ENCODE measurements at places on chromosomes 16 and 17.
A peak's percentile ranks its signal among the peaks of the same experiment; 100 is the strongest.

- H3K36me3 ChIP-seq: no peaks in the 10 kb centered on the region
- no peak overlapping the region for H3K4me3 ChIP-seq
- no peaks in the 10 kb centered on the region for H3K27me3 ChIP-seq
- H3K4me1 ChIP-seq: peaks cover 46% of the 10 kb centered on the region
- peak; percentile 85 for DNase-seq
- H3K27ac ChIP-seq: peak overlapping the region; percentile 23
These were observed 1.2 kb upstream of the HSF4 start for GRCh38 chr16:67163164-67163998.

- no peak for DNase-seq
- no peaks in the 10 kb centered on the region for H3K27me3 ChIP-seq
- H3K4me1 ChIP-seq: peaks cover 10% of the 10 kb centered on the region
- H3K36me3 ChIP-seq: no peaks in the 10 kb centered on the region
- H3K4me3 ChIP-seq: no peak overlapping the region
These were observed 344.3 kb downstream of the WWOX start for GRCh38 chr16:78443542-78444364.

DNA sequence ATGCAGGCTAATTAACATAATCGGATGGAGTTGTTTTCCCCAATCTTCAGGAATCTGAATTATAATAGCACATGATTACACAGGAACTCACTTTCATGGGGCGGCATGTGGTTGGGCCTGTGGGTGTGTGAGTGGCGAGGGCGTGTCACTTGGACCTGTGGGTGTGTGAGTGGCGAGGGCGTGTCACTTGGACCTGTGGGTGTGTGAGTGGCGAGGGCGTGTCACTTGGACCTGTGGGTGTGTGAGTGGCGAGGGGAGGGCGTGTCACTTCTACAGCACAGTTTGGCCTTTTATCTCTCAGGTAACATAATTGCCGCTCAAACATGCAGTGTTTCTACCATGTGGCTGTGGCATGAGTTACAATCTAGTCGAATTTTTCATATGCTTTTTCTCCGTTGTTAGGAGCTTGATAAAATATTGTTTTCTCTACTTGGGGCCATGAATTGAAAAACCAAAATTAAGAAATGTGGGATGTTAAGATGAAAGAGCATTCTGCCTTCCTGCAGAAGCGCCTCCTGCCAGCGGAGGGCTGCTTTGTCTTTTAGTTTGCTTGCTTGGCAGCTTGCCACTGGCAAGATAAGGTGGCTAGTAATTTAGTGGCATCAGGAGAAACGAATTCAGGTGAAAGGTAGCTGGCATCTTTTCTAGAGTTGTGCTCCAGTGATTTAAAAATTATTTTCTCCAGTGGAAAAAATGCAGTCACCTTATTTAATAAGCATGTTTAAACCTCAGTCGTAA, 36.2 kb downstream of the USP10 start:
- DNase-seq: peak; percentile 19
- H3K27ac ChIP-seq: no peak overlapping the region
- peaks cover 22% of the 10 kb centered on the region for H3K4me1 ChIP-seq
- H3K27me3 ChIP-seq: no peaks in the 10 kb centered on the region
- H3K4me3 ChIP-seq: no peak overlapping the region

DNA sequence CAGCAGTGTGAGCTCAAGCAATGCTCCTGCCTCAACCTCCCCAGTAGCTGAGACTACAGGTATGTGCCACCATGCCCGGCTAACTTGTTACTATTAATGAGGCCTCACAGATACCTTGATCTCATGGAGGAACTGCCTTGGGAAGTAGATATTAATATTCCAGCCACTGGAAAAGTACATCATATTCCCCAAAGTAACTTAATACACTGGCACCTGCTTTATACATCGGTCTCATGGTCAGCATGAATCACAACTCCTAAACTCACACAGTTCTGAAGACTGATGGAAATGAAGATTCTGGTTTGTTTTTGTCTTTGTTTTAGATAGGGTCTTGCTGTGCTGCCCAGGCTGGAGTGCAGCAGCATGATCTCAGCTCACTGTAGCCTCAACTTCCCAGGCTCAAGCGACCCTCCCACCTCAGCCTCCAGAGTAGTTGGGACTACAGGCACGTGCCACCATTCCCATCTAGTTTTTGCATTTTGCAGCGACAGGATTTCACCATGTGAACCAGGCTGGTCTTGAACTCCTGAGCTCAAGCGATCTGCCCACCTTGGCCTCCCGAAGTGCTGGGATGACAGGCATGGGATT, 28.2 kb downstream of the ADCY9 start:
- H3K36me3 ChIP-seq: no peaks in the 10 kb centered on the region
- H3K4me1 ChIP-seq: peaks cover 64% of the 10 kb centered on the region
- peak overlapping the region; percentile 54 for H3K27ac ChIP-seq
- H3K4me3 ChIP-seq: no peak overlapping the region

DNA sequence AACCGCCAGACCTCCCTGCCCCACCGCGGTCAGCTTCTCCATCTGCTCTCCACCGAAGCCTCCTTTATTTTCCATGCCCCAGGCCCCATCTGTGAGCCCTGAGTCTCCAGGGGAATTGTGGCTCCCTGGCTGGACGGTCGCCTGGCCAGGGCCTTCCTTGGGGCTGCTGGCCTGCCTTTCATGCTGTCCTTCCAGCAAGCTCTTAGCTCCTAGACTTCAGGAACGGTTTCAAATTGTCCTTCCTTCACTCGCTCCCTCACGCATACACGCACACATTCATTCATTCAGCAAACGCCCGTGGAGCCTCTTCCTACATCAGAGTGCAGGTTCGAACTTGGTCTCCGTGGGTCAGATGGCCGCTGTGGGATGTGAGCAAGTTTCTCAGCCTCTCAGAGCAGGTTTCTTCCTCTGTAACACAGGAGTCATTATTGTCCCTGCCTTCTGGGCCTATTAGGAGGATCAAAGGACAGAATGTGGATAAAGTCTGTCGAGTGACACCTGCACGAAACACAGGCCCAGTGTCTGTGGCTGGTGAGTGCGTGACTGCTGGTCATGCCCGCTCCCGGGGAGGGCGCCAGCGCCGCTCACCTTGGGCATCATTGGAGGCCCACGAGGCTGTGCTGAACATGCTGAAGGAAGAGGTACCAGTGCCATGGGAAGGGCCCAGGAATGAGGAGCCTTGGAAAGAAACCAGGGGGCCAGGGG, 18.7 kb upstream of the GSE1 start:
- H3K4me1 ChIP-seq: no peaks in the 10 kb centered on the region
- no peak for DNase-seq
- no peak overlapping the region for H3K27ac ChIP-seq
- no peaks in the 10 kb centered on the region for H3K27me3 ChIP-seq
- H3K36me3 ChIP-seq: no peaks in the 10 kb centered on the region

DNA sequence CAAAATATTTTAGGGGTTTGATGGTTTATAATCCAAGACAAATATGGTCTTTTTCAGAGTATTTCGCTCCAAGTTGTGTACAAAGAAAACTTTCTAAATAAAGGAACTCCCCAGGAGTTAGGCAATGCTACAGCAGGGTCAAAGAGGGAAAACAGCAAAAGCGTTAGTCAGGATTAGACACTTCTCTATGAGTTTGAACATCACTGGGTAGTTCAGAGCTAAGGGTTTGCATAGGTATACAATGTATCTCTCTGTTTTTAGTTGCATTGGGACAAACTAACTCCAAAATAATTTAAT, 34.8 kb downstream of the FAM20A start:
- H3K27me3 ChIP-seq: no peaks in the 10 kb centered on the region
- DNase-seq: no peak
- no peaks in the 10 kb centered on the region for H3K36me3 ChIP-seq
- no peak overlapping the region for H3K27ac ChIP-seq

GRCh38 chr17:58985367-58985766, 121.3 kb downstream of the TRIM37 start:
- H3K4me1 ChIP-seq: no peaks in the 10 kb centered on the region
- H3K4me3 ChIP-seq: no peak overlapping the region
- H3K27me3 ChIP-seq: no peaks in the 10 kb centered on the region
- no peak for DNase-seq
- H3K27ac ChIP-seq: no peak overlapping the region
- H3K36me3 ChIP-seq: no peaks in the 10 kb centered on the region

- no peaks in the 10 kb centered on the region for H3K36me3 ChIP-seq
- no peak overlapping the region for H3K4me3 ChIP-seq
- DNase-seq: no peak
- no peaks in the 10 kb centered on the region for H3K27me3 ChIP-seq
- H3K27ac ChIP-seq: peak overlapping the region; percentile 42
These were observed 1.3 kb downstream of the TTYH2 start for GRCh38 chr17:74214484-74215341.

DNA sequence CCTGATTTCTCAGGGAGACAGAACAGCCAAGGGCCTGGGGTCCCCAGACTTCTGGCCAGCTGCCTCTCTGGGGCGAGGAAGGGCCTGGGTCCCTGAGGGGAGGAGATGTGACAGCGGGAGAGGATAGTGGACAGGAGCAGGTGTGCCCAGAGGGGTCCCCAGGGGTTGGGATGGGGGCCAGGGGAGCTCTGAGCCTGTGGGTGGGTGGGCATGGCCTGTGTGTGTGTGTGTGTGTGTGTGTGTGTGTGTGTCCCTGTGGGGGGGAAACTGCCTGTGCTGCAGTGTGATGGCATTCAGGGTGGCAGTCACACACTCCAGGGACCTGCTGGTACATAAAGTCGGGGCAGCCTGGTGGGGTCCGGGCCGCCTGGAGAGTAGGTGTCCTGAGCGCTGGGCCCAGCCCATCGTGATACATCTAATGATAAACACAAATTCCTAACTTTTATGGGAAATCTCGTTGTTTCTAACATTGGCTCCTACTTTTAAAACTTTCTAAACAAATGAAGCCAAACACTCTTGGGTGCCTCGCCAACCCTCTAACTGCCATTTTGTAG, 1.4 kb downstream of the ITGB4 start:
- H3K27ac ChIP-seq: no peak overlapping the region
- H3K36me3 ChIP-seq: no peaks in the 10 kb centered on the region
- no peak for DNase-seq
- H3K4me1 ChIP-seq: peaks cover 11% of the 10 kb centered on the region
- H3K27me3 ChIP-seq: no peaks in the 10 kb centered on the region

DNA sequence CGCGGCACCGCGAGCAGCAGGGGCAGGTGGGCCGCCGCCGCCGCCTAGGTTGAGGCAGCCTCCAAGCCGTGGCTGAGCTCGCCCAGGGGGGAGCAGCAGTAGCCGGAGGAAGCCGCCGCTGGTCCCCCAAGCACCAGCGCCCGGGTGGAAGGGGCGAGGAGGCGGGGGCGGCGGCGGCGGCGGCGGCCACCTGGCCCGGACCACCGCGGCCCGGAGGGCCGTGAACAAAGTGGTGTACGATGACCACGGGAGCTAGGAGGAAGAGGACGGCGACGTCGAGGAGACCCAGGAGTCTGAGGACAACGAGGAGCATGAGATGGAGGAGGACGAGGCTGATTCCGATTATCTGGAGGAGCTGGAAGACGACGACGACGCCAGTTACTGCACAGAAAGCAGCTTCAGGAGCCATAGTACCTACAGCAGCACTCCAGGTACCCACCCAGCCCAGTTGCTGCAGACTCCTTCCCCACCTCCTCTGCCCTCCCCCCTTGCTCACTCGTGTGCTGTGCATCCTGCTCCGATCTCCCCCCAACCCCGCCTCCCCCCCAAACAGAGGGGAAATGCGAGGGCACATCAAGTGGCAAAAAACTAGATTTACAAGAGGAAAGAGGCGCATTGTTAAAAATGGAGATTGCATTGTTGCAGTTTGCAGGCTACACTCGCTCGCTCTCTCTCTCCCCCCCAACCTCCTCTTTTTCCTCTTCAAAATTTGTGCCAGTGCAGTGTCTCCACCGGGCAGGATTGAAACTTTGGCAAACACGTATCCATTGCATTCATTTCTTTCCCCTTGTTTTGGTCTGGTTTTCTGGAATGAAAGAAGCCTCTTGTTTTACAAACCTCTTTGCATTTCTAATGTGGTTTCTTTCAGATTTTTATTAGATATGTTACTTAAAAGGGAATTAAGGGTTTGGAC, 41.8 kb upstream of the AMZ2 start:
- H3K27me3 ChIP-seq: no peaks in the 10 kb centered on the region
- peak overlapping the region; percentile 74 for H3K27ac ChIP-seq
- peak; percentile 40 for DNase-seq

GRCh38 chr17:79339321-79339720, 264.7 kb downstream of the ENGASE start:
- peaks cover 10% of the 10 kb centered on the region for H3K4me1 ChIP-seq
- no peak overlapping the region for H3K4me3 ChIP-seq
- H3K27ac ChIP-seq: no peak overlapping the region
- H3K36me3 ChIP-seq: no peaks in the 10 kb centered on the region

GRCh38 chr16:57775661-57776469, 26.4 kb downstream of the KIFC3 start:
- H3K4me1 ChIP-seq: peaks cover 13% of the 10 kb centered on the region
- H3K27me3 ChIP-seq: no peaks in the 10 kb centered on the region
- peaks cover 7% of the 10 kb centered on the region for H3K36me3 ChIP-seq
- DNase-seq: no peak
- H3K27ac ChIP-seq: peak overlapping the region; percentile 72

DNA sequence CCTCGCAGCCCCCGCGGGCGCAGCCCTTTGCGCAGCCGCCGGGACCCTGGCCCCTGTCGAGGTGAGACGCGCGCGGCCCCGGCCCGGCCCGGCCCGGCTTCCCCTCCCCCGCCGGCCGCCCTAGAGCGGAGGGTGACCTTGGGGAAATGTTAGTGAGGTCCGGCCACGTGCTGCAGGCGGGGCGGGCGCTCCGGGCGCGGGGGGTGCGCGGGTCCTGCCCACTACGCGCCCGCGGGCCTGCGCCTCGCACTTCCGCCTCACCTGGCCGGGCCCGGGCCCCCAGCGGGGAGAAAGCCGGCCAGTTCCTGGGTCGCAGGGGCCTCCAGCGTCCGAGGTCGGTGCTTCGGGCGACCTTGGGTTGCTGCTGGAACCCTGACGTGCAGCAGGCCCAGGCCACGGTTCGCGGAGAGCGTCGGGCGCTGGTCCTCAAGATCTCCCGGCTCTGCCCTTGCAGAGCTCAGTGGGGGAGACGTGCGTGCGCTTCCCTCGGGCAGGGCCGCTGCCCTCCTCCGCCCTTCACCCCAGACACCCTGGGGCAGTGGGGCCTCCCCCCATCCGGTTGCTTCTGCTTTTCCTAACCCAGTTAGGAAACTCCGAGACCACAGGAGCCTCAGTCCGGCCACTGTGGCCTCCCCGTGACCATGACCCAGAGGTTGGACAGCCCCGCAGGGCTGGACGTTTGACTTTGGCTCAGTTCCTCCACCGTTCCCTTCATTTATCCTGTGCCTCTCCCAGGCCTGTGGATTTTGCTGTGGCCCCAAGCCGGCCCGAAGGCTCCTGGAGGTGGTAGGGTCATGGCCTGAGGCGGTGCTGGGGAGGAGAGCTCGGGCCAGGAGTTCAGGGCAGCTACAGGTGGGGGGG, 791 bp downstream of the MCRIP2 start:
- H3K27me3 ChIP-seq: no peaks in the 10 kb centered on the region
- H3K4me3 ChIP-seq: peak overlapping the region; percentile 93
- H3K27ac ChIP-seq: peak overlapping the region; percentile 83
- H3K36me3 ChIP-seq: no peaks in the 10 kb centered on the region
- peak; percentile 79 for DNase-seq

- H3K4me3 ChIP-seq: no peak overlapping the region
- no peaks in the 10 kb centered on the region for H3K4me1 ChIP-seq
- no peak for DNase-seq
- H3K27ac ChIP-seq: no peak overlapping the region
These were observed 16.9 kb downstream of the RAB40C start for GRCh38 chr16:606656-607307.

GRCh38 chr17:69331756-69332155, 4.8 kb upstream of the ABCA5 start:
- DNase-seq: no peak
- H3K27me3 ChIP-seq: no peaks in the 10 kb centered on the region
- H3K36me3 ChIP-seq: no peaks in the 10 kb centered on the region
- H3K4me1 ChIP-seq: no peaks in the 10 kb centered on the region
- no peak overlapping the region for H3K27ac ChIP-seq

Data from thyroid gland (tissue), 4 donors.